Fibroblast of pulmonary artery (primary cell): ENCODE measurements at places on chromosomes 13 and 19.

DNA sequence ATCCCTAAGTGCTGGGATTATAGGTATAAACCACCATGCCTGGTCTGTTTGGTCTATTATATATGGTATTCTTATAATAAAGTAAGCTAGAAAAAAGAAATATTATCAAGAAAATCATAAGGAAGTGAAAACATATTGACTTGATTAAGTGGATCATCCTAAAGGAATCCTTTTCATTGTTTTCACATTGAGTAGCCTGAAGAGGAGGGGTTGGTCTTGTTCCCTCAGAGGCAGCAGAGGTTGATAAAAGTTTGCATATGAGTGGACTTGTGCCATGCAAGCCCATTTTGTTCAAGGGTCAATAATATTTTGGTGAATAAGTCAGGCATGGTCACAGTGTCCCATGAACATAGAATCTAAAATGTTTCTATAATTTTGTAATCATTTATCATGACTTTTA is 52.7 kb downstream of the ZNF627 start:
- no peak for DNase-seq

- no peak for DNase-seq
These were observed 52.3 kb downstream of the ZNF146 start for GRCh38 chr19:36267061-36267845.

GRCh38 chr13:67107979-67108378 is 122.2 kb downstream of the PCDH9 start:
- DNase-seq: no peak

DNA sequence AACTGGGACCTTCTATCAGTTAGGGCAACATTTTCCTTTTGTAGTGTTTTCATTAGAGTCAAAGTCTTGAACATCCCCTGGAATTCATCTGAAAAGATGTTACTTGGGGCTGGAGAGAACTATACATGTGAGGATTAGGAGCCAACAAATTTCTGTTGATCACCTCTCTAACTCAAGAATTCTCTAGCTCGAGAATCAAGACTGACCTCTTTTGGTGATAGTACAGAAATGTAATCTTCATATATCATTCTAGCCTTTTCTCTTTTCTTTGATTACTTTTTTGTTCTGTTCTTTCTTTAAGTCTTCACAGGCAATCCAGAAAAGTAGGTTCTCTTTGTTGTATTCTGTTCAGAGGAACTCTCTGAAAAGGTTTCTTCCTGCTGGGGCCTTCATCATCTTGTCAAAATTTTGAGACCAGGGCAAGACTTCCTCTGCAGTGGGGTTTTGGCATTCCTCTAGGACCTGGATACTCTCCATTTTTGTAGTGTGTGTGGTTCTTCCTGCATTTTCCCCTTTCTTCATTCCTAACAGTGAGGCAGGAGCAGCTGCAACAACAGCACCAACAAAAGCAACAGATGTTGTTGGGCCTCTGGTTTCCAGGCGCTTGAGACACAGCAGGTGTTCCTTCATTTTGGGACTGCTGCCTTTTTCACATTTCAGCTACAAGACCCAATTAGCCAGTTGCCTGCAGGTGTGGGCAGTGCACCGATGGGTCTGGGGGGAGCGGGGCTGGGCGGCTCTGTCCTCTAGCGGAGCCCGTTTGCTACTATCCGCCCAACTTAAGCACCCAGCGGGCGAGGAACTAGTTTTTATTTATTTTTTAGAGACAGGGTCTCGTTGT is 26.2 kb downstream of the ELF1 start:
- DNase-seq: no peak

GRCh38 chr13:69600811-69601210 is 506.8 kb upstream of the ATXN8OS start:
- no peak for DNase-seq

GRCh38 chr13:110841846-110842245 is 73.0 kb downstream of the ANKRD10 start:
- DNase-seq: no peak

DNA sequence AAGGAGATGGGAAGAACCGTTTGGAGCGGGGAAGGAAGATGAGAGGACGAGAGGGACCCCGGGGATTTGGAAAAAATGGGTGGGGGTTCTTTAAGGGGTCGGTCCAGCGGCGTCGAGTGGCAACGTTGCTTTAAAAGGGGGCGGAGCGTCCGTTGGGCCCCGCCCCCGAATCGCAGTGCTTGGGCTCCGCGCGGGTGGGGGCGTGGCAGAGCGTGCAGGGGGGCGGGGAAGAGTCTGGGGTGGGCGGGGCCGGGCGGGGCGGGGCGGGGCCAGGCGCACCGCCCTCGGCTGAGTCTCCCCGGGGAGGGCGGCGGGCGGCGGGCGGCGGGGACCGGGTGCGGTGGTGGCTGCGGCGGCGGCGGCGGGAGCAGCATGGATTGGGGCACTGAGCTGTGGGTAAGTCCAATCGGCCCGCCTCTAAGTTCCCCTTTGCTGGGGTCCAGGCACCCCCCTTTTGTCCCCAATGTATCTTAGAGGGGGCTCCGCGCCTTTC is at the start of gene TRIP10:
TRIP10 (plus strand) TSS at position 291 of the 493 bp plus-strand sequence; CDS start at position 373, 82 bp downstream.
- DNase-seq: peak; percentile 83

- peak; percentile 67 for DNase-seq
These were observed 35.9 kb upstream of the ZSCAN5A start for GRCh38 chr19:56350416-56351045.

DNA sequence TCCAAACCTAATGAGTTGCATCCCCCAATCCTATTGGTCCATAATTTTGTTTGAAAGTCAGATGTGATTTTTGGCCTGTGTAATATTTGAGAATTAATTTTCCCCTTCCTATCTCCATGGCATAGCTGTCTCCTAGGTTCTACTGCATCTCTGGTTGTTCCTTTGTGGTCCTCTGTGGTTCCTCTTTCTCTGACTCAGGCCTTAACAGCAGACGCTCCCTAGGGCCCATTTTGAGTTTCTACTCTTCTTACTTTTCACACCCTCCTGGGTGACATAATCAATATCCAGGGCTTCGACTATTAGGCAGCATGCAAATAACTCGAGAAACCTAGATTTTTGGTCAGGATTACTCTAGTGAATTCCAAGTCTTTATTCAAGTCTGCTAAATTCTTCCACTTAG is 160.7 kb downstream of the RFC3 start:
- DNase-seq: no peak

- DNase-seq: no peak
These were observed 238.5 kb downstream of the FGF9 start for GRCh38 chr13:21909331-21909730.

DNA sequence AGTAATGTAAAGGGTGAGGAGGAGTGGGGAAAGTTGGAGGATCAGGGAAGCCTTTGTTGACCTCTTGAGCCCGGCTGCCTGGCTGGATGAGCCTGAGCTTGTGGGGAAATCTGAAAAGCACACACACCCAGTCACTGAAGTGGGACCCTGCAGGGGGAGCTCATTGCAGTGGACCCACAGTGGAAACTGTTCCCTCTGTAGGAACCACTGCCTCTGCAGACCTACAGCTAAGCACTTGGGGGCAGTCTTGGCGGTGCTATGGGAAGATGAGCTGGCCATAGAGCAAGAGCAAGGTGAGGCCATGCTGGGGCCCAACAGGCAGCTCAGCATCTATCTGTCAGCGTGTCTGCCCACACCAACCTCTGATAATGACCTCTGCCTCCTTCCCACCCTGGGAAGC is 294.8 kb downstream of the TSHZ3 start:
- peak; percentile 75 for DNase-seq

GRCh38 chr13:41582027-41582463 is 124.7 kb downstream of the RGCC start:
- DNase-seq: no peak

DNA sequence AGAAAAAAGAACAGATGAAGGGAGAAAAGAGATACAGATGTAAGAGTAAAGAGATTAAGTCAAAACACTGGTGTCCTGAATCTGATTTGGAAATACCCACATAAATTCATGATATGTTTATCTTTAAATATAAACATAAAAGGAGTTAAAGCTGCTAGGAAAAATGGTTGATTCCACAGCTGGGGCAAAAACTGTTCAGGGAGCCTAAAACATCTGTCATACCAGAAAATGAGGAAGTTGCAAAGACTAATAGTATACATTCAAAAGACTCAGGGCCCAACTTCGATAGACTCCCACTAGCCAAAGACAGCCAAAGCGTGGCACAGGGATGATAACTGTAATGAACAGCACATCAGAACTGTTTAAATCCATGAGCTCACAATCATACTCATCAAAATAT is 62.0 kb downstream of the ABCC4 start:
- DNase-seq: no peak

DNA sequence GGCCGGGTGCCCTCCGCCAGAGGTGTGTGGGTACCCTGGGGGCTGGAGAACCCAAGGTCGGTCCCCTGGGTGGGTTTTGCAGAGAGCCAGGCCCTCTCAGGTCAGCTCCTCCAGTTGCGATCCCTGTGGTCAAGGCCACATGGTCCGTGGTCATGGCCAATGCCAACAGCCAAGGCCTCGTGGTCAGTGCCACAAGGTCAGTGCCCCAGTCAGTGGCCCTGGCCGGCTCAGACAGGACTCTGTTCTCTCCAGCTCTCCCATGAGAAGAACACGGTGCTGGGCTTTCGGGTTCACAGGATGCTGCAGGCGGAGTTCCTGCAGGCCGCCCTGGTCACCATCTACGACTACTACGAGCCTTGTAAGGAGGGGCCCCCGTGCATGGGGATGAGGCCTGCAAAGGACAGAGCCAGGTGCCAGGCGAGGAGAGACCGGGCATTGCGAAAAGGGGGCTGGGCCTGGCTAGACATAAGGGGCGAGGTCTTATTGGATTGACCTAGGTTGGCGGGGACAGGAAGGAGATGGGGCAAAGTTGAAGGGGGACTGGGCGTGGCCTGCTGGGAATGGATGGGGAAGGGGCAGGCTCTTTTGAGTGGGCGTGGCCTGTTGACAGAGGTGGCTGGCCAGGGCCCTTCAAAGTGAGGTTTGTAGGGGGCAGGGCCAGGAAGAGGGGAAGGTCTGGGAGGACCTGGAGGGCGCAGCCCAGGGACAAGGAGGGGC is 15.2 kb upstream of the SHFL start:
- DNase-seq: no peak

DNA sequence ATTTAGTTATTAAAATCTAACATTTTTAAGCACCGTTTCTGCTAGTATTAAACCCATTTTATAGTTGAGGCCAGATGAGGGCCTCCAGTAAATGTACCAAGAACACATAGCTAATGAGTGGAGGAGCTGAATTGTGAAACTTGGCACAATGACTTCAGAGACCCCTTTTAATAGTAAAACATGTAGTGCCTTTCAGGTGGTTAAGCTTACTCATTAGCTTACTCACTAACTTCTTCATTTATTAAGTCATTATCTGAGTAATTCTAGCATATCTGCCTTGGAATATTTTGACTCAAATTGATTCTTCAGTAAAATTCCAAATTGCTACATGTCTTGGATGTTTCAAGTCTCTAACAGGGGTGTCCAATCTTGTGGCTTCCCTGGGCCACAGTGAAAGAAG is 735.2 kb downstream of the LIG4 start:
- DNase-seq: no peak

DNA sequence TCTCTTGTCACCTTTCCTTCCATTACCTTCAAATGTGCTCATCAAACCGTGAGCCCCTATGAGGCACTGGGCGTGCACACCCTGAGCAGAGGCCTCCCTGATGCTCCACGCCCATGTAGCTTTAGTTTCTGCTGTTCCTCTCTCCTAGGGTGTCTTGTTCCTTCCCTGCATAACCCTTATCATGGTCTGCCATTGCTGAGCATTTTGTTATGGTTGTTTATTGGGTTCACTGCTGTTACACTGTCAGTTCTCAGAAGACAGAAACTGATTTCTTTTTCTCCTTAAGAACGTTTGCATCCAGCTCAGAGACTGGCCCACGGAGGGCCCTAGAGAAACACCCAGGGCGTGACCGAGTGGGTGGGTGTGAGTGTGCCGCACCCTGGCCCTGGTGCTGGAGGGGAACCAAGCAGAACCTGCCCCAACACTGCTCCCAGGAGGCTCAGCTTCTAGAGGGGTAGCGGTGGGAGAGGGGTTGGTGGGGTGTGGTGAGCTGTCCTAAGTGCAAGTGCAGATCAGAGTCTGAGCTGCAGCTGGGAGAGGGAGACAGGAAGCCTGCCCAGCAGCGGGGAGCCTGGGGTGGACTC is 61.4 kb upstream of the URI1 start:
- no peak for DNase-seq

GRCh38 chr13:107209824-107210722 is 642.1 kb upstream of the ARGLU1 start:
- peak; percentile 59 for DNase-seq

DNA sequence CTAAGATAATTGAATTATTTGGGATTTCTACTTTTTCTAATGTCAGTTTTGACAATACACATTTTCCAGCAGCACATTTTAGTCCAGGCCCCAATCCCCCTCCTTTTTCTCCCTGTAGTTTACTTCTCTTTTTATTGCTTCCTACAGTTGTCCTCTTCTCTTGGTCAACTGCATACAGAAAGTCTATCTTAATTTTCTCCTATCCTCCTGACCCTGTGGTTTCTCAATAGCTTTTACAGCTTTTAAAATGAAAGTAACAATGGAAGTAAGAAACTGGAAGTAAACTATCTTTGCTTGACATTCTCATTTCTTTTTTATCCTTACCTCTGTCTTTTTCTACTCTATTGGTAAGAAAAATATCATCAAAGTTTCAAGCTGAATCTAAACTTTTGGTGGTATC is 106.5 kb upstream of the OXGR1 start:
- DNase-seq: no peak

- DNase-seq: peak; percentile 60
These were observed 6.3 kb downstream of the THSD1 start for GRCh38 chr13:52399708-52400107.

DNA sequence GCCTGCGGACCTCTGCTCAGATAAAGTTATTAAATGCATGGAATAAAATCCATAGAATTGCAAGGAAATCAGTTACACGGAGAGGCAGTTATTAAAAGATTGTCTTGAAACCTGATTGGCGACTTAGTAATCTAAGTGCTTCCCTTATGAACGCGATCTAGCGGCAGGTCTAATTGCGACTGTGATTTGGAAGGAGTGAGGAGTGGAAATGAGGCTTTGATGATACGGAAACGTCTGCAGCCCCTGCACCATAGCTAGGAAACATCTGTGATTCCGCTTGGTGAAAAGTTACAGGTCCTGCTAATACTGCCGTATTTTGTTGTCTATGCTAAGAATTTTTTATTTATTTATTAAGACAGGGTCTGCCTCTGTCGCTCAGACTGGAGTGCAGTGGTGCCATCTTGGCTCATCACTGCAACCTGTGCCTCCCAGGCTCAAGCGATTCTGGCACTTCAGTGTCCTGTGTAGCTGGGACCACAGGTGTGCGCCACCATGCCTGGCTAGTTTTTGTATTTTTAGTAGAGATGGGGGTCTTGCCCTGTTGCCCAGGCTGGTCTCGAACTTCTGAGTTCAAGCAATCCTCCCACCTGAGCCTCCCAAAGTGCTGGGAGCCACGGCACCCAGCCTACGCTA is 887 bp downstream of the NDUFS7 start:
- no peak for DNase-seq

DNA sequence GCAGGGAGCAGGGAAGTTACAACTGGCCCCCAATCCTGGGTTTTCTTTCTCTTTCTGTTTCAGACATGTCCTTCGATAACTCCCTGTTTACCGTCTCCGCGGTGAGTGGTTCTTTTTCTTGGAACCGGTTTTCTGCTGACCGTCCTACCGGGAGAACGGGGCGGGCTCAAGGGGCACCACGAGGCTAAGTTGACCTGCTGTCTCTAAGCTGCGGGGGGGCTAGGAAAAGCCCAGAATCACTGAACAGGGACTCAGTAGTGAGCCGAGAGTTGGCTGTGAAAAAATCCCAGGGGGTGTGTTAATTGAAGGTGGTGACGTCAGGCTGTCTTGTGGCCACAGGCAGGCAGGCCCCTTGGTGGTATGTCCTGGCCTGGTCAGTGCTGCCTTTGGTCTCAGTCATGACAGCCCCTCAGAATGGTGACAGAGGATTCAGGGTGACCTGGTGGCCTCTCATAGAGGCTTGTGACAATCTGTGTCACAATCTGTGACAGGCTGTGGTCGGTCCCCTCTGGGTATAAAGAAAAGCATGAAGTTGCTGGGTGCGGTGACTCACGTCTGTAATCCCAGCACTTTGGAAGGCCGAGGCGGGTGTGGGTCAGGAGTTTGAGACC is 8.1 kb upstream of the CARM1 start:
- no peak for DNase-seq
